ENCODE measurements at places on chromosomes 5 and 9. TPM values are rescaled to one million over a fixed set of nuclear protein-coding genes. Genes with fewer than 3 reads are reported as not detected.

DNA sequence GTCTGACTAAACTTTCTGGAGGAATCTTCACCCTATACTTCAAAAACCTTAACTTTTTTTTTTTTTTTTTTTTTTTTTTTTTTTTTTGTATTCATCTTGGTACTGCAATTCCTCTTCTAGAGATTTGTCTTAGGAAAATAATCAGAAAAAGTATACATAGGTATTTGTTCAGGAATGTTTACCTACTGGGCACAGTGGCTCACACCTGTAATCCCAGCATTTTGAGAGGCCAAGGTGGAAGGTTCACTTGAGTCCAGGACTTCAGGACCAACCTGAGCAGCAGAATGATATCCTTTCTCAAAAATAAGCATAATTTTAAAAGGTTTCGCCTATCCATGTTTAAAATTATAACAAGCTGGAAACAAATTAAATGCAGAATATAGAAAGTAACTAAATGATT is 33.3 kb upstream of the NREP start:
- DNase-seq: no peak

DNA sequence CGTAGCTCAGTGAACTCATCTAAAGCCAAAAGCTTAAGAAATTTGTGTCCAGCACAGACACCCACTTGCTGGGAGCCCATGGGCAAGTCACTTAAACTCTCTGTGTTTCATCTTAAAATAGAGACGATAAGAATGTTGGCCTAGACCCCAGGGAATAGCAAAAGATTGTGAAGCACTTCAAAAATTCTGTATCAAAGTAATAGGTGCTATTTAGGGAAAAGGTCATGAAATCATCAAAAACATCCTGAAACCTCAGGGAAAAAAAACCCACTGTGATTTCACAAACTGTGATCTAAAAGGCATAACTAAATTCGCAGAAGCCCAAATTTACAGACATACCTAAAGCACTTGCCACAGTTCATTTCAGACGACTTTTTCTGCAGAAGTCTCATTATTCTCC is 278.3 kb downstream of the NR2F1-AS1 start:
- no peak for DNase-seq

DNA sequence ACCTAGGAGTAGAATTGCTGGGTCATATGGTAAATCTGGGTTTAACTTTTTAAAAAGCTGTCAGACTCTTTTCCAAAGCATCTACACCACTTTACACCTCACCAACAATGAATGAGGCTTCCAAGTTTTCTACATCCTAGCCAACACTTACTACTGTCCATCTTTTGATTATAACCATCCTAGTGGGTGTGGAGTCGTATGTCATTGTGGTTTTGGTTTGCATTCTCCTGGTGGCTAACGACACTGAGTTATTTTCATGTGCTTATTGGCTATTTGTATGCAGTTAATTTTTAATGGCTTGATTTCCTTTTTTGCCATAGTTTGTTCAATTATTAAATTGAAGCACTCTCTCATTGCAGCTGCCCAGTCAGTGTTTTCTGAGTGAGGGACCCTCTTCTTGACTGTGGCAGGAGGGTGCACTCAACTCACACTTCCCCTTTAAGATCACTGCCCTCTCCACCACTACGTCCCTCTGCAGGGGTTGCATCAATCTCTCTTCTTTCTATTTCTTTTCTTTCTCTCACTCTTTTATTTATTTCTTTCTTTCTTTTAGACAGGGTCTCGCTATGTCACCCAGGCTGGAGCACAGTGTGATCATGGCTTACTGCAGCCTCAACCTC is 182.3 kb downstream of the C9orf152 start:
- no peak for DNase-seq

DNA sequence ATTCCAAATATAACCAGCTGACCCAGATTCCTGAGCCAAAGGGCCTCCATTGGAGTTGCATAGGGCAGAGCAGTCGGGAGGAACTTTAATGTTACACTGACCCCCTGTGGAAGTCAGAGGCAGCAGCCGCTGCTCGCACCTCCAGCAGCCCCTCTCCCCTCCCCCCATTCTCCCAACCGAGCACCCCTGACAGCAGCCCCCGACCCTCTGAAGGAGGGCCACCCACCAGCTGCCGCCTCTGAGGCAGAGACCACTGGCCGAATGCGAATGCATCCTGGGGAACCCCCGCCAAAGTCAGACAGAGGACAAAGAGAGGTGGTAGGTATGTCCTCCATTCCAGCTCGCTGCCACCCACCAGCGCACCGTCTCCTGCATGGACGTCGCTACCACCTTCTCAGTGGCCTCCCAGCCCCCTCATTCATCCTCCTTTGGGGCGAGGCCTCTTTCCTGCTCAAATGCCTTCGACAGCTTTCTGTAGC is 231.0 kb downstream of the CDK5RAP2 start:
- DNase-seq: no peak

NOL6 gene
- 24.8 TPM for total RNA-seq

DNA sequence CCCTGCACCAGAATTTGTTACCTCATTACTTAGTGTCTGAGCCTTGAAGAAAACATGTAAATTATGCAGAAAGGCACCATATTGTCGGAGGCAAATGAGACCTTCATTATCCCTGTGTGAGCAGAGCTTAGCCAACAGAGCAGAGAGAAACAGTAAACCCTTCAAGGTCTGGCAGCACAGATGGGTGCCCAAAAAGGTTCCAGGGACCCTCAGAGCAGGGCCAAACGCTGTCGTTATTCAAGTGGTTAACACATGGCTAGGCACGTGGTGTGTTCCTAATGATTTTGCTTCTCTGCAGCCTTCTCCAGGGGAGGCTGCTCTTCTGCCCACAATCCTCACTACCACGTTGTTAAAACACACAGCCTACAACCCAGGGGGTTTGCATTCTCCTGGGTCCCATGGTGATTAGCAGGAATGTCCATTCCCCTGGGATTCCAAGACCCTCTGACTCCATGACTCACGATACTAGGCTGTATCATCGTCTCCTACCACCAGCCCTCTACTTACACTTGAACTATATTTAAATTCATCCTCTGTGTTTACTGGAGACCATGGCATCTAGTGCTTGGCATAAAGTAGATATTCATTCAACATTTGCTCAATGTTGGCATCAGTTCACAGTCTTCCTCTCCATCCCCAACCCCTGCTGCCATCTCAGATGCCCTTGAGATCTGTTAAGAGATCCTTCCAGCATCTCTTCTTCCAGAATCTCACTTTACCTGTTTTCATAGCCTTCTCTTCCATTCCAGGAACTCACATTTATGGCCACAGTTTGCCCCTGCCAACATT is 174.5 kb upstream of the RAD23B start:
- DNase-seq: no peak

- DNase-seq: no peak
Measured at GRCh38 chr5:171705830-171706468, 79.7 kb upstream of the SMIM23 start.

- DNase-seq: no peak
Measured at GRCh38 chr5:134529460-134529859, 4.0 kb downstream of the JADE2 start.

DNA sequence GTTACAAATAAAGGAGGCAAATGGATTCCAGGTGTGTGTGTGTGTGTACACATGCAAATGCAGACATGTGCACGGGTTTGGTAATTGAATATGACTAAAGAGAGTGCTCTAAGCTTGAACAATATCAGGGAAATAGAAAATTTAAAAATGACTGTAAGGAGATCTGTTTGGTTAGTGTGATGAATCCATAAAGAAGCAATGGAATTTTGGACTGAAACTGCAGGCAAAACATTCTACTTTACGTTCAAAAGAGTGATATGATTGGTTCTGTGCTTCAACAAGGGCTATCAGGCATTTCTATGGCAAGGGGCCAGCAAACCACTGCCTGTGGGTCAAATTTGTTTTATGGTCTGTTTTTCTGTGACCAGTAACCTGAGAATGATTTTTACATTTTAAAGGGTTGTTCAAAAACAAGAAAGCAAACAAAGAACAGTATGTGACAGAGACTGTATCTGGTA is 332.8 kb upstream of the KLF9 start:
- DNase-seq: no peak

ANXA2R gene
- 4.7 TPM for total RNA-seq

SV2C gene
- 0.05 TPM for total RNA-seq

DNA sequence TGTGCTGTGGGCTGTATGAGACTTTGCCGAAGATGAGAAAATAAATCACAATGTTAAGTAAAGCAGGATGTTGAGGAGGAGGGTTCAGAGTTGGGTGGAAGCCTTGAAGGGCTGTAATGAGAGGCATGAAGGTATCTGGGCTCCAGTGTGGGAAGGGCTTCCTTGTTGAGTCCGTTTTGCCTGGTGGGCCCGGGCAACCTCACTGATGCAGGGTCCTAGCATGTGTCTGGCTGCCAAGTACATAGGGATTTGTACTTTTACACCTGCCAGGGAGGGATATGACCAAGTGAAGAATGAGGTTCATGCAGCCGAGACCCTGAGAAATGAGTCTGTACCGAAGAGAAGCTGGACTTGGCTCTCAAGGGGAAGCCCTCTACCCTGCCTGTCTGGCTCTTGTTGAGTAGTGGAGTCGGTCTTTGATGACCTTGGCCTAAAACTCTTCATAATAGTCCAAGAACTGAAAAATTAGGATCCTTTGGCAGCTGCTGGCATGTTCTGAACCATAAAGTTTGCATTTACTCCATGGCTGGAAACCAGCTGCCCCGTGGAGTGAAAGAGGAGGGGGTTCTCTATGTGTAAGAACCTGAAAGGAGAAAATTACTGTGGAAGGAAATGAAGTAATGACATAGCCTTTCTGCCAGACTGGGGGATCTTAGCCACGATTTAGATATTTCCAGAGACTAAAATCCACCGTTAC is 59.0 kb upstream of the DPYSL3 start:
- DNase-seq: no peak

DNA sequence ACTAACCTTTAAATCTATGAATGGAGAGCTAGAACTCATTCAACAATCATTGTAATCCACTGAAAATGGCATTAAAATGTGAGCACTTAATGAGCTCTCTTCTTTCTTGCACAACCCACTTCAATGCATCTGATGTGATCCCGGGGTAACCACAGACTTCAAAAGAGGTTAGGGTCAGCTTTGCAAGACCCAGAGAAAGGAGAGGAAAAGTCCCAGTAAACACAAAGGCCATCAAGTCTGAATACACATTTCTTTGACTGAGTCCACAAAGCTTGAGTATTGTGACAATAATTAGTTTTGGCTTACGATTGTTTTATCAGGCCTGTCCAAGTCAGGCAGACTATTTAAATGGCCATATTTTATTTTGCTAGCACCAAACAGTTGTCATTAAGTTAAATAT is 148.8 kb upstream of the ZNF608 start:
- no peak for DNase-seq

DNA sequence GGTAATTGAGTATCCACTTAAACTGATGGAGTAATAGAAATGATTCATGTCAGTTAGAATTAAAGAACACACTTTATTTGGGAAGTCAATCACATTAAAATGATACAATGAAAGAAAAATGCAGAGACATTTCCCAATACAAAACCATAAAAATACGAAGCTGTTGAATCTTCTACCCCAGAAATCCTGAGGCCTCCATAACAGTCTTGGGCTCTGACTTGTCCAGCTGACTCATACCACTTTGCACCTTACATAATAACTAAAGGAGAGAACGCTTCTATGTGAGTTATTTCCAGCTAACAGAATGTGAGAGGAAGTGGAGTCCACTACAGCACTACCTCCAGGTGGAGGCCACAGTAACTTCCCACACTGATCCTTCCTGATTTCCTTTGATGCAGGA is 305.0 kb downstream of the MRPS30 start:
- no peak for DNase-seq

PCA3 gene
- total RNA-seq: not detected

FOXI1 gene
- total RNA-seq: not detected

TMEM203 gene
- total RNA-seq: 24.8 TPM

HTR4 gene
- 0.33 TPM for total RNA-seq

DNA sequence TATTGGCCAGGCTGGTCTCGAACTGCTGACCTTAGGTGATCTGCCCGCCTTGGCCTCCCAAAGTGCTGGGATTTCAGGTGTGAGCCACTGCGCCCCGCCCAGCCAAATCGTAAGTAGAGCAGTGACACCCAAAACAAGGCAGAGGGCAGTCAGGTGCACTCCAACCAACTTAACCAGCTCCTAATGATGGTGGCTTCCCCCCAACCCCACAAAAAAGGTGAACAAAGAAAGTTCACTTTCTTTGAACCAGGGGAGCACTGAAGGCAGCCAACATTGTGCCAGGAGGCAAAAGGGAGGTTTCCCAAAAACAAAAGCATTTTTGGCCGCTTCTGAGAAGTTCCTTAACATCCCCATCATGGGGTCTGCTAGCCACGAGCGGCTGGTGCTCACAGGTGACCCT is 9.6 kb downstream of the GMCL2 start:
- no peak for DNase-seq

DNA sequence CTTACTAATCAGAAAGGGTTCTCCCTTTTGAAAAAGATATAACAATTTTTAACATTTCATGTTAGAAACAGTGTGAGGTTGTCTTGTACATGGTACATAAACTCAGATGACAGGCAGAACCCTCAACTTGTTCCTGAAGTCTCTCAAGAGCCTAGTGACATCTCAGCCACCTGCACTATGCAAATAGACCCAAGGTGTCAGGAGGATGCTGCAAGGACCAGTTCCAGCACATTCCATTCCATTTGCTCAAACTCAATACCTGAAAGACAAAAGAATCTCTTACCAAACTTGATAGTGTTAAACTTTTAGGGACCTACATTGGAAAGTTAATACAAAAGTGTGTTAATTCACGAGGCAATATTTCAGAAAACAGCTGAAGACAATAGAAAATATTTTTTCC is 544.6 kb downstream of the CETN3 start:
- no peak for DNase-seq

LTC4S gene
- total RNA-seq: 20.3 TPM

CNTNAP3 gene
- total RNA-seq: 14.2 TPM

GRCh38 chr9:114172981-114173833 is 17.9 kb downstream of the COL27A1 start:
- no peak for DNase-seq

RELL2 gene
- total RNA-seq: 3.0 TPM

DNA sequence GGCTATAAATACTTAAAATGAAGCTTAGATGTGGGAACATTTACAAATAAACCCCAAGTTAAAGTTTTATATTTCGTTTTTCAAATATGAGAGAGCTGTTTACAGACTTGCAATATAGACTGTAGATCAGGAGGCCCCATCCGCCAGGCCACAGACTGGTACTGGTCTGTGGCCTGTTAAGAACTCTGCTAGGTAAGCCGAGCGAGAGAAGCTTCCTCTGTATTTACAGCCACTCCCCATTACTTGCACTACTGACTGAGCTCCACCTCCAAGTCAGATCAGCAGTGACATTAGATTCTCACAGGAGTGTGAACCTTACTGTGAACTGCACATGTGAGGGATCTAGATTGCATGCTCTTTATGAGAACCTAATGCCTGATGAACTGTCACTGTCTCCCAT is 561.4 kb upstream of the FAM174A start:
- no peak for DNase-seq

DNA sequence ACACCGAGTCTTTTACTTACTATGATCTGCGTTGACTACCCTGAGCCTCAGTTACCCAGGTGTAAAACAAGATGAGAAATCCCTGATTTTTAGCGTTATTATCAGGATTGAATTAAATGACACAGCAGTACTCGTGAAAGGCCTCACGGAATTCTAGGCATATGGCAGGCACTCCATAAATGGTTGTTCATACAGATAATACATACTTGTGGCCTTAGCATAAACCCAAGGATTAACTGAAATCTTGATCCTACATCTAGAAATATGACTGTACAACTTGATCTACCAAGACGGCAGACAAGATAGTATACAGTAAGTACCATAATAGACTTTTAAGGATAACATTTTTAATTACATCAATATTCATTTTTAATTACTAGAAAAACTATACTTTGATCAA is 409.8 kb downstream of the BNC2 start:
- no peak for DNase-seq

Measured in posterior vena cava (tissue), 2 donors.